ENCODE measurements at places on chromosomes 12 and 14. TPM values are rescaled to one million over a fixed set of nuclear protein-coding genes. Genes with fewer than 3 reads are reported as not detected.

The MAP1LC3B2 gene
- total RNA-seq, result not detected

The FOXG1 gene
- not detected for total RNA-seq

The KRT1 gene
- 0.20 TPM for total RNA-seq

- peak; percentile 40 for DNase-seq
Measured at GRCh38 chr12:13179211-13180074, 17.1 kb upstream of the EMP1 start.

DNA sequence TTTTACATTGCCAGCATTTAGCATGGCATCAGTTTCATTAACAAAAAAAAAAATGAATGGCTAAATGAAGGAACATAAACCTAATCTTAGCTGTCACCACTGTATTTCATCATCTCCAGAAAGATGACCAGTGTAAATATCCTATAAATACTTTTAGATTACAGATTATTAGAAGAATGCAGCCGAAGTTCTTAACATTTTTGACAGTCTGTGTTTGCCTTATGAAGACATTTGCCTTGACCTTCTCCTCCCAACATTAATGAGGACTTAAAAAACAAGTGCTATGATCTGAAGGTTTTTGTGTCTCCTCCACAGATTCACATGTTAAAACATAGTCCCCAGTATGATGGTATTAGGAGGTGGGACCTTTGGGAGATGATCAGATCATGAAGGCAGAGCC lies 253.0 kb downstream of the SNAPC1 start:
- no peak for DNase-seq
